ENCODE measurements at places on chromosomes 1 and 21. TPM values are rescaled to one million over a fixed set of nuclear protein-coding genes. Genes with fewer than 3 reads are reported as not detected.

The OR2M4 gene
- total RNA-seq: not detected

The NSL1 gene
- 43.4 TPM for total RNA-seq

The C21orf58 gene
- total RNA-seq: 5.0 TPM

The OPTC gene
- not detected for total RNA-seq

The LCE3D gene
- total RNA-seq: not detected

The TSTD1 gene
- 14.6 TPM for total RNA-seq

The OR6N2 gene
- total RNA-seq: not detected

The AMY2B gene
- total RNA-seq: 0.65 TPM

The ADORA1 gene
- total RNA-seq: 0.52 TPM

The FMN2 gene
- total RNA-seq: 0.39 TPM

The SH2D5 gene
- total RNA-seq: 0.56 TPM

The OR2L5 gene
- total RNA-seq: not detected

The CFAP57 gene
- not detected for total RNA-seq

The AQP10 gene
- under 0.01 TPM for total RNA-seq

The CLCNKB gene
- not detected for total RNA-seq

The HPDL gene
- 1.3 TPM for total RNA-seq

The TACSTD2 gene
- 9.7 TPM for total RNA-seq

The UBE2G2 gene
- total RNA-seq: 26.0 TPM

The DARS2 gene
- 18.7 TPM for total RNA-seq

The UBXN10 gene
- total RNA-seq: 0.13 TPM

The CRNN gene
- total RNA-seq: not detected

The ASH1L gene
- total RNA-seq: 14.6 TPM

The SPRR1B gene
- total RNA-seq: not detected

The FCMR gene
- total RNA-seq: 0.39 TPM

The RUNX3 gene
- 0.91 TPM for total RNA-seq

The PPOX gene
- 10.9 TPM for total RNA-seq

The RNF207 gene
- 23.4 TPM for total RNA-seq

The GPR52 gene
- total RNA-seq: not detected

The SMG5 gene
- total RNA-seq: 46.6 TPM

The MFSD2A gene
- 0.32 TPM for total RNA-seq

The GUCA2B gene
- total RNA-seq: not detected

The ORC1 gene
- total RNA-seq: 8.1 TPM

The SEMA6C gene
- 1.7 TPM for total RNA-seq

The SLC37A1 gene
- 2.0 TPM for total RNA-seq

The SELE gene
- total RNA-seq: not detected

The ZYG11A gene
- 0.96 TPM for total RNA-seq

The BTBD8 gene
- total RNA-seq: 3.9 TPM

The EIF3I gene
- 401 TPM for total RNA-seq

The IGSF21 gene
- not detected for total RNA-seq

The OR2M3 gene
- not detected for total RNA-seq

The C4BPB gene
- not detected for total RNA-seq

The C1orf226 gene
- 1.7 TPM for total RNA-seq

The GJA8 gene
- not detected for total RNA-seq

The EXTL1 gene
- 0.52 TPM for total RNA-seq

The OPRD1 gene
- 0.16 TPM for total RNA-seq

The KISS1 gene
- total RNA-seq: not detected
